ENCODE measurements at places on chromosomes 16 and 17. TPM values are rescaled to one million over a fixed set of nuclear protein-coding genes. Genes with fewer than 3 reads are reported as not detected.
A peak's percentile ranks its signal among the peaks of the same experiment; 100 is the strongest.

FNDC8 gene
- not detected for total RNA-seq

DNA sequence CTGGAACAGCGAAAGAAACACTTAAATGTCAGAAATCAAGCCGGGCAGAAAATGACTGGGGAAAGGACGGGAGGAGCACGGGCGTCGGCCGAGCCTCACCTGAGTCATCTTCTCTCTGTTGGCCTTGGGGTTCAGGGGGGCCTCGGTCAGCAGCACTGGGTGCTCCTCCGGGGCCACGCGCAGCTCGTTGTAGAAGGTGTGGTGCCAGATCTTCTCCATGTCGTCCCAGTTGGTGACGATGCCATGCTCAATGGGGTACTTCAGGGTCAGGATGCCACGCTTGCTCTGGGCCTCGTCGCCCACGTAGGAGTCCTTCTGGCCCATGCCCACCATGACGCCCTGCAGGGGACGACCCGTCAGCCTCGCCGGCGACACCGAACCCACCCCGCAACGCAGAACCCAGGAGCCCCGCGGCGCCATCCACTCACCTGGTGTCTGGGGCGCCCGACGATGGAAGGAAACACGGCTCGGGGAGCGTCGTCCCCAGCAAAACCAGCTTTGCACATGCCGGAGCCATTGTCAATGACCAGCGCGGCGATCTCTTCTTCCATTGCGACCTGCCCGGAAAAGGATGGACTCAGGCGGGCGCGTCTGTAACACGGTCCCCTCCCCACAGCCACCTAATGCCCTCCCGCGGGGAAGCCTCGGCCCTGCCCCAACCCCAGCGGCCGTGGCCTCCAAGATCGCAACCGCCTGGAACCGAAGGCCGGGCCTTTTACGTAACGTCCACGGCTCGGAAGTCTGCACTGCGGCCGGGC, 616 bp downstream of the ACTG1 start:
- no peak for DNase-seq

GRCh38 chr16:73616166-73616753, 568.3 kb upstream of the ZFHX3 start:
- DNase-seq: no peak

- DNase-seq: no peak
Measured at GRCh38 chr17:28982131-28982793, 23.6 kb downstream of the SEZ6 start.

DNA sequence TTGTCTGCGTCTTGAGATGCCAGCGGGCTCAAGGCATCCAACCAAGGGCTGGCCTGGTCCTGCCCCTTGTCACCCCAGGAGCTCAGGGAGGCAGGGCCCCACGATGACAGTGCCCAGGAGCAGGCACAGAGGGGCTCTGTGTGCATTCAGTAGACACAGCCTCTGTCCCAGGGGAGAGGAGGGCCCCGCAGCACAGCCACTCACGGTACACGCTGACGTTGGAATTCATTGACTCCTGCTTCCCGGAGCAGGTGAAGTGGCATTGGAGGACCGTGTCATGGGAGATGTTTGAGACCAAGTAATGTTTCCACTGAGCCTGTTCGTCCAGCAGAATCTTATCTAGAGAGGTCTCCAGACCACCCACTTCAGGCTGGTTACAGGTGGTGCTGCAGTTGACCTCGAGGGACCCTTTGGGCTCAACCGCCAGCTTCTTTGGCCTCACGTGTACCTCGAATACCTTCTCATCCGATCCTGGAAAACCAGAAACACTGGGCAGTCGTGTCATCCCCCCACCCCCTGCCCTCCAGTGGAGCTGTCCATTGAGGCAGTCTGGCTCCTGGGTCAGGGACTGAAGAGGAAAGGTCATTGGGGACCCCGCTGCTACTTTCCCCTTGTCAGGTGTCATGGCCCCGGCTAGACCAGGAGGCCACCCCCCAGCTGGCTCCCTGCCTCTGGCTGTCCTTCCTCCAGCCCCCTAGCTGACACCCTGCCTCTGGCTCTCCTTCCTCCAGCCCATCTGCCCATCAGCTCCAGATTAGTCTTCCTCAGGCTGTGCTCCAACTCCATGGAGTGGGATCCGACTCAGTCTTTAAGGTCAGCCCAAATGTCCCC, 7.0 kb downstream of the PRR29 start:
- DNase-seq: no peak

- DNase-seq: no peak
Measured at GRCh38 chr17:40791787-40792436, 7.8 kb downstream of the KRT28 start.

GRCh38 chr16:2752850-2753732, 653 bp downstream of the SRRM2 start:
- no peak for DNase-seq

DNA sequence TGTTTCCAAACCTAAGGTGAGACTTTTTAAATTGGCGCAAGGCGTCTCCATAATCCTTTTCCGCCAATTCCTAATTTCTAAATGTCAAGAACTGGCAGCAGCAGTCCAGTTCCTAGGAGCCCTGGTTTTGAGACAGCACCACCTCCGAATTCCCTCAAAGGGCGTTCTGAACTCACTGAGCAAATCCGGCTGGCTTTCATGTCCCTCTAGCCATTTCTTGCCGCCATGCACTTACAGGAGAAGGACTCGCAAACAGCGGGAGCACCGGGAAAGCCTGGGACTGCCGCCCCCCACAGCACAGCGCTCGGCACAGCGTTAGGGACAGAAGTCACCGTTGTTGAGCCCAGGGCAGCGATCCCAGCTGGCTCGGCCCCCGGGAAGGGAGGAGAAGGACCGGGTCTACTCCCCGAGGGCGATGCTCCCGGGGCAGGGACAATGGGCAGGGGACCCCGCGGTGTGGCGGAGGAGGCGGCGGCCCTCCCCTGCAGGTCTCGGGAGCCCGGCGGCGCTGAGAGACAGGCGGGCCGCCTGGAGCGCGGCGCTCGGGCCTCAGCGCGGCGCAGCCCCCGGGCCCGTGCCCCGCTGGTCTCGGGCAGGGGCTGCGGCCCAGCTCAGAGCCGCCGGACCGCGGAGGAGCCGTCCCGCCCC, 545 bp downstream of the ARHGAP17 start:
- DNase-seq: peak; percentile 50

DNA sequence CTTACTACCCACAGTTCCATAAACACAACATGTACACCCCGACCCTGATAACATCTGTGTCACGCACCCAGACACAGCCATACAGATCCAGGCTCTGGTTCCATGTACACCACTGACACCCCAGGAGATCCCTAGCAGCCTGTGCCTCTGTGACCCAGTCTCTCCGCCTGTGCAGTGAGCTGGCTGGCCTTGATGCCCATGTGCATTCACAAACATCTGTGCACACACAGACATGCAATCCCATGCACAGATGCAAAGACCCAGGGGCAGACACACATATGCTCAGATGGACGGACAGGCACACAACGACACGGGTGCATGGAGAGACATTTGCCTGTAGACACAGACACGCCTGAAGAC, 4.1 kb downstream of the CCDC102A start:
- peak; percentile 6 for DNase-seq

DNA sequence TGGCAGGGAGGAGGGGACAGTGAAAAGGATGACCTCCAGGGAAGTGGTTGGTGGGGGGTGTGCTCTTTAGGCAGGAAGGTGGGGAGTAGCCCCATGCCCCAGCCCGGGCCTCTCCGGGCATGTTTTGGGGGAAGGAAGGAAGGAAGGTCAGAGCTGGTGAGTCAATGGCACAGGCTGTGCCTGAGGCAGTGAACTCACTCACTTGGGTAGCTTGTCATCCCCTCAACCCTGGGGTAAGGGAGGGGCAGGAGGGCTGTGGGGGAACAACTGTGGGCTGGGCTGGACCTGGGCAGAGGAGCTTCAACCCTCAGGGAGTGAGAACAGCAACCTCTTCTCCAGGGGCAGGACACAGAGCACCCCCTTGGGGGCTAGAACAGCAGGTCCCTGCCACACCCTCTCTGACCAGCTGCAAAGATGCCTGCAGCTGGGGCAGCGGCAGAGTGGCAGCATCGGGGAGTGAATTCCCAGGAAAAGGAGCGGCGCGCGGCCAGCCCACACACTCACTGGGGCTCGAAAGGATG, 6.3 kb downstream of the CSF3 start:
- DNase-seq: no peak

TBC1D26 gene
- 3.6 TPM for total RNA-seq

GRCh38 chr17:76561799-76562268, 22.0 kb downstream of the PRCD start:
- DNase-seq: no peak

- no peak for DNase-seq
Measured at GRCh38 chr16:16798504-16798903, 419.6 kb downstream of the NPIPA7 start.

DNA sequence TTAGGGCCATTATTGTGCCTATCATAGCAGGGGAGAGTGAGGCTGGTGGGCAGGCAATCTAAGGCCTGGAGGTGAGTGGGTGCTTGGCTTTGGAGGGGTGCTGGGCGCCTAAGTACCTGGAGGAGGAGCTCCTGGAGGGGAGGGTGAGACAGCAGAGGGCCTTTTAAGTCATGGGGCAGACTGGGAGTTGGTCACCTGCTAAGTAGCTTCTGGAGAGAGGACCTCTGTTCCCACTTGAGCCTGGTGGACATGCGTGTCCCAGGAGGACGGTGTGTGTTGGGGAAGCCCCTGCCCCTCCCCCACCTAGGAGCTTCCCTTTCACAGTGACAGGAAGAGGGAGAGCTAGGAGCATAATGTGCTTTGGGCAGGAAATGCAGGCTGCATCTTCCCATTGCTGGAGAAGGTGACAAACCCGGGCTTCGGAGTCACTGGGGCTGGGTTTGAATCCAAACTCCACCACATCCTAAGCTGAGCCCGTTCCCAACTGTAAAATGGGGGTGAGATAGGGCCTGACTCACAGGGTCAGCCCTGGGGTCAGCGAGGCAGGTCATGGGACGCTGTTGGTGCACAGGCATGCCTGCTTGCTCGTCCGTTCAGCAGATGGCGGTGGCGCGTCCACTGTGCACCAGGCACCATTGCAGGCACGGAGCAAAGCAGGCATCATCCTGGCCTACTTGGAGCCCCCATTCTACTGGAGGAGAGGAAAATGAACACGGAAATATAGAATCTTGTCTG, 37.9 kb downstream of the CMIP start:
- no peak for DNase-seq

PLCG2 gene
- total RNA-seq: 7.0 TPM

DNA sequence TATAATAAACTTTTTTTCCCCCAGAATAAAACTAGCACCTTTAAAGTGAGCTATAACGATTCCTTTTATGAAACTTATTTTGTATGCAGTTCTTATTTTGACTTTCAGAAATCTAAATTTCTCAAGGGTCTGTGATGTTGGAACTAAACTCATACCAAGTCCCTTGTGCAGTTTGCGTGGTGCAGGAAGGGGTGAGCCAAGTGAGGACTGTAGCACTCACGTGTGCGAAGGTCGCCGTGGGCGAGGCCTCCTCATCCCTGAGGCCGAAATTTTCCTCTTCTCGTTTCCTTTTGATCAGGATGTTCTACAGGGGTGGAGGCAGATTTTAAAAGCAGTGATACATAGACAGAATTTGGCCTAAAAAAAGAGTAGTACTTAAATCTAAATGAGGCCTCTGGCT, 73.7 kb downstream of the RPTOR start:
- no peak for DNase-seq

DNA sequence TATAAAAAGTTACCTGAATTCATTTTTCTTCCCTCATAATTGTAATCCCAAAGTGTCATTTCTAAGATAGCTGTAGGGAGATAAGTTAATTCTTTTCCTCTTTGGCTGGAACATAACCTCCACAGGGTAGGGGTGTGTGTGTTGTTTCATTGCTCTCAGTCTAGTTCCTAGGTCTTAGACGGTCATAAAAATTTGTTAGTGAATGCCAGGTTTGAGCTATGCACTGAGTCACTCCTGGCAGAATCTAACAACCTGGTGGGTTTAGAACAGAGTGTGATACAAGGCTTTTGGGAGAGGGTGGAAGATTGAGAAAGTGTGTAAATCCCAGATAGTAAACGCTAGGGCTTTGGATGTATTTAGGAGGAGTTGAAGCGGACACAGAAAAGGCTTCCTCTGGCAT, 894 bp upstream of the PHKG2 start:
- DNase-seq: no peak

GRCh38 chr16:9533042-9533441, 441.6 kb downstream of the HAPSTR1 start:
- no peak for DNase-seq

PRSS8 gene
- 78.8 TPM for total RNA-seq

Data from WTC11 (cell line).